ENCODE measurements at places on chromosomes 1 and 21.

DNA sequence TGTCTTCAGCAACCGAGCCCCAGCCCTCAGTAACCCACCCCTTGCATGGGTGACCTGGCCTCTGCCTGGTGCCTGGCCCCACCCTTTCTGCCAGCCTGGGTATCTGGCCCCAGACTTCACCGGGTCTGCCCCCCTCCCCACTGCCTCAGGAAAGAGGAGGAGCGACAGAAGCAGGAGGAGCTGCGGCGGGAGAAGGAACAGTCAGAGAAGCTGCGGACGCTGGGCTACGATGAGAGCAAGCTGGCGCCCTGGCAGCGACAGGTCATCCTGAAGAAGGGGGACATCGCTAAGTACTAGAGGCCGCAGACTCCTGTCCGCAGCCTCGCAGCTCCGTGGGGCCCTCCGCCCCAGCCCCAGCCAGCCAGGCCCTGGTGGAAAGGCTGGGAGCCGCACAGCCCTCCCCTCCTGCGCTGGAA is 6.1 kb downstream of the TNFRSF25 start:
- peaks cover 12% of the 10 kb centered on the region for H3K36me3 ChIP-seq
- peak overlapping the region; percentile 94 for H3K27ac ChIP-seq
- peak overlapping the region; percentile 93 for H3K4me3 ChIP-seq
- peaks cover 1% of the 10 kb centered on the region for H3K27me3 ChIP-seq
- H3K4me1 ChIP-seq, result peaks cover 31% of the 10 kb centered on the region

DNA sequence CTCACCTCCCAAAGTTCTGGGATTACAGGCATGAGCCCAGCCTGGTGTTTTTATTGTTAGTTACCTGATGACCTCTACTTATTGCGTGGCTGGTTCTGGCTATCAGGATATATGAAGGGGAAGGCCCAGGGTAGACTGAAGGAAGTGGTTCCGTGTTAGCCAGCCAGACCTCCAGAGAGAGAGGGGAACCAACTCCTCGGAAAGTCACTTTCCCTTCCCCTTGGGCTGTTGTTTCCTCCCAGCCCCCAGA is 2.5 kb upstream of the RCSD1 start:
- H3K4me3 ChIP-seq, result peak overlapping the region; percentile 95
- peak overlapping the region; percentile 90 for H3K27ac ChIP-seq
- no peak for DNase-seq
- peaks cover 10% of the 10 kb centered on the region for H3K36me3 ChIP-seq
- H3K27me3 ChIP-seq, result no peaks in the 10 kb centered on the region

- H3K27ac ChIP-seq, result no peak overlapping the region
- no peak for DNase-seq
- peaks cover 26% of the 10 kb centered on the region for H3K27me3 ChIP-seq
- H3K4me1 ChIP-seq, result no peaks in the 10 kb centered on the region
These were observed 15.1 kb downstream of the NFASC start for GRCh38 chr1:204885790-204886189.

DNA sequence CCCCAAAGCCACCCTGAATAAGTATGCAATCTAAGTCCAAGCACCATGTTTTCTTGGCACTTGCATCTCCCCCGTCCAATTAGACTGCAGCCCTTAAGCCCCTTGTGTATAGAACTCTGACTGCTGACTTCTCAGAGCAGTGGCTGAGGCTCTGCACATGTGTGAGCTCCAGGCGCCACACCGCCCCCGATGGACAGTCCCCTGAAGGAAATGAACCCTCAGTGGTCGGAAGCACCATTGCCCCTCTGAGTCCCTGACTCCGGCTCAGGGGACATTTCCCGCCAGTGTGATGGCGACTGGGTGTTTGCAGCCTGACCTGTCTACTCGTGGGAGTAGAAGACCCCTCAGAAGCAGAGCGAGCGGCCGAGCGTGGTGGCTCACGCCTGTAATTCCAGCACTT is 37.2 kb upstream of the SCCPDH start:
- DNase-seq, result no peak
- H3K27me3 ChIP-seq, result no peaks in the 10 kb centered on the region
- peaks cover 2% of the 10 kb centered on the region for H3K4me1 ChIP-seq
- H3K4me3 ChIP-seq, result no peak overlapping the region
- H3K36me3 ChIP-seq, result no peaks in the 10 kb centered on the region
- no peak overlapping the region for H3K27ac ChIP-seq

GRCh38 chr1:55816456-55817426 is 601.6 kb upstream of the USP24 start:
- no peaks in the 10 kb centered on the region for H3K36me3 ChIP-seq
- H3K27ac ChIP-seq, result no peak overlapping the region
- peaks cover 1% of the 10 kb centered on the region for H3K27me3 ChIP-seq
- DNase-seq, result no peak

- H3K27ac ChIP-seq, result peak overlapping the region; percentile 6
- H3K27me3 ChIP-seq, result peaks cover 29% of the 10 kb centered on the region
- H3K4me3 ChIP-seq, result no peak overlapping the region
- no peaks in the 10 kb centered on the region for H3K4me1 ChIP-seq
- no peak for DNase-seq
These were observed 25.6 kb downstream of the ALPL start for GRCh38 chr1:21534674-21535378.

DNA sequence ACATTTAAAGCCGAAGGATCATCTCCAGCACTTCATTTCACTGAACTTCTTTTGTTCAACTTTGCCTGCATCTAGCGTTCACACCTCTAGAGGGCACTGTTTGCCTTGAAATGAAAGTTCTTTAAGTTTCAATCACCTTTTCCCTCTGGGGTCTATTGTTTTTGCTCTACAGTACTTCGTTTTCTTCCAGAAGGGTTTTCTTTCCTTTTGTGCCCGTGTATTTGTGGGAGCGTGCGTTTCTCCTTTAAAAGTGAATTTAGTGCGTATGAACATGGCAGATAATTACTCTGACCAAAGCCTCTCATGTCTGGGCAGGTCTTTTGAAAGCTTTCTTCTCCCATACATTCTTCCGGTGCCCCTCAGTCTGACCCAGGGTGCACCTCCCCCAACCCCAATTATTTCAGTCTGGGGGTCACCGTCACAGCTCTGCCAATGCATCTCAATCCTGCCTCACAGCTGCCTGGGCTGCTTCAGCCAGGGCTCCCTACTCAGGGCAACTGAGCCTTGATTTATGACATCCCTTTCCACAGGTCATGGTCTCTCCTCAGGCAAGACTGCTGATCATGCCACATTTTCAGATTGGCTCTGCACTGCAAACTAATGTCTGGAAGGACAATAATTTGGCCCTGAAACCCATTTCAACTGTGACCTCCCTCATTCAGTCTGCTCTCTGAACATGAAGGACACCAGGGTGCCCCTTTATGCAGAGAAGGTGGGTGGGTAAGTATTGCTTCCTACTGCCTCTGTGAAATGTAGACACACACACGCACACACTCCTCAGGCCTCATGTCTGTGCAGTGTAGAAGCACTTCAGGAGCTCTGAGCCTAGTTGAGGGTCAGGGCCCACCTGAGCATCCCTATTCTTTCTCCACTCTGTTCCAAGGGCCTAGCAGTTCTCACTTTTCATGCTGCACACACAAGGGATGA is 88.6 kb downstream of the NUF2 start:
- H3K27me3 ChIP-seq, result peaks cover 10% of the 10 kb centered on the region
- no peak overlapping the region for H3K4me3 ChIP-seq
- H3K36me3 ChIP-seq, result no peaks in the 10 kb centered on the region
- DNase-seq, result peak; percentile 20
- no peak overlapping the region for H3K27ac ChIP-seq
- H3K4me1 ChIP-seq, result peaks cover 8% of the 10 kb centered on the region

DNA sequence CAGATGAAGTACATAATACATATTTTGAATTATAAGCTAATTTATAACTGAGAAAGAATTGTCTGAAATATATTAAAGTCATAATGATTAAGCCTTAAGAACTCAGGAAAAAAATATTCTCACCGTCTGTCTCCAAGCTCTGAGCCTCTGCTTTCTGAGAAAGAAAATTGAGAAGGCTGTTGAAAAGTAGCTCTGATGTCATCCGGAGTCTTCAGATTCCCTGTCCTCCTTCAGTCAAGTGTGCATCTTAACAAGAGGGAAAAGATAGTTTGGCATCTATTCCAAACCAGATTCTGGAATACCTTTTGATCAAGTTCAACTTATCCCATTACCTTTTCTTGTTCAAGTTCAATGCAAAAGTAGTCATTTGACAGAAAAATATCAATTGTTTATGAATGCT is 50.6 kb downstream of the NRIP1 start:
- no peaks in the 10 kb centered on the region for H3K36me3 ChIP-seq
- no peak overlapping the region for H3K27ac ChIP-seq
- H3K4me1 ChIP-seq, result peaks cover 9% of the 10 kb centered on the region
- H3K4me3 ChIP-seq, result no peak overlapping the region
- no peaks in the 10 kb centered on the region for H3K27me3 ChIP-seq

DNA sequence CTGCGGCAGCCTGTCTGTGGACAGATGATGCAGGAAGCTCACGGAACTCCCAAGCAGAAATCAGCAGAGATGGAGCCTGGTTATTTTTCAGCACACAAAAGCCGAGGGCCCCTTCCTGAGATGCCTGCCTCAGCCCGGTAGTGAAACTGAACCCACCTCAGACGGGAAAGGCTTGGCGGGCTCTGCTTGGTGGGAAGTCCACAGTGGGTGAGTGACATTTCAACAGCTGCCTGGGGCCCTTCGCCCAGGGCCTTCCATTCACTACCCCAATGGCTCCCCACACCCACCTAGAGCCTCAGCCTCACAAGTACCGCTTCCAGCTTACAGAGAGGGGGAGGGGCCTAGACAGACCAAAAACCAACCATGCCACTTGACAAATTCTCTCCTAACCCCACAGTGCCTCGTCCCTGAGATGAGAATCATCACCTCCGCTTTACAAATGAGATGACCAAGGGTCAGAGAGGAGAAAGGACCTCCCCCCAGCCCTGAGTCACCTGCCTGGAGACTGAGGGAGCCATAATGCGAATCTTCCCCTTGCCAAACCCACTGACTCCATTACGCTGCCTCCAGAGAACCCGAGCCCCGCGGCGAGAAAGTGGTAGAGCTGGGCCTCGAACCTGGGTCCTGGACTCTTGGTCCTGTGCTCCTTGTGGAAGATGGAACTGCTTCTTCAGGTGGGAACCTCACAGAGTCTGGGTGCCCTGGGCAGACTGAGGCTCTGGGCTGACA is 3.4 kb upstream of the ECE1 start:
- peaks cover 76% of the 10 kb centered on the region for H3K4me1 ChIP-seq
- H3K27ac ChIP-seq, result peak overlapping the region; percentile 98
- peak overlapping the region; percentile 85 for H3K4me3 ChIP-seq
- H3K36me3 ChIP-seq, result no peaks in the 10 kb centered on the region
- peak; percentile 39 for DNase-seq

DNA sequence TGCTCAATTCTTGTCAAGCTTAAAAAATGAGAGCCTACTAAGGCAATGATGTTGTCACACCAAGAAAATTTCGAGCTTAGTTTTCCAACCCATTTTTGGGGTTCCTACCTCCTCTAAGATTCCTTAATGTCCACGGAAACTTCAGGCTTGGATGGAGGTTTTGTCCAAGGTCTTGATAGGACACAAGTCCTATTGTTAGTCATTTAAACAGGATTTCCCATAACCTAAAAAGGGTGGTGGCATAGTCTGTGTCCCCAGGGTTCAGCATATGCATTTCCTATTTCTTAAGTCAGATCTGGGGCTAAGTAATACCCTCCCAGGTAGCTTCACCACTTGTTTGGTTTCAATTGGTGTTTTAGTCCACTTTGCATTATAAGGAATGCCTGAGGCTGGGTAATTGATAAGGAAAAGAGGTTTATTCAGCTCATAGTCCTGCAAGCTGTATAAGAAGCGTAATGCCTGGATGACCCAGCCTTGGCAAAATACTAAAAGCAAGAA is 10.9 kb upstream of the PADI2 start:
- no peaks in the 10 kb centered on the region for H3K36me3 ChIP-seq
- no peak overlapping the region for H3K4me3 ChIP-seq
- no peak overlapping the region for H3K27ac ChIP-seq
- no peak for DNase-seq

DNA sequence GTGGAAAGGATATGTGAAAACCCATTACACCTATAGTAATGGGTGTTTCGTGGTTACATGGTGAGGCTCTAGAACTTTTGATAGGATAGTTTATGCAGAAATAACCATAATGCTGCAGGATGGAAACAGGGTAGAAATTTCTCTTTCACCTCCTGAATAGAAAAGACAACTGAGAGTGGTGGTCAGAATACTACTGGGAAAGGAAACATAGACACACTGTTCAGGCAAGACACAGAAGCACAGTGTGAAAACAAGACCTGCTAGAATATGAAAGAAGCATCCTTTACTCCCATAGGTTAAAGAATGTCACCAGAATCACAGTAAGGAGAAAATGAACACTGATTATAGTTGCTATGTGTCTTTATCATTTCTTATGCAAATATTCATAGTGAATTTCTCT is 496.6 kb downstream of the DPYD start:
- no peak for DNase-seq
- no peaks in the 10 kb centered on the region for H3K27me3 ChIP-seq
- no peaks in the 10 kb centered on the region for H3K4me1 ChIP-seq
- no peak overlapping the region for H3K27ac ChIP-seq
- H3K36me3 ChIP-seq, result peaks cover 8% of the 10 kb centered on the region

GRCh38 chr1:78340006-78340405 is 150.8 kb upstream of the PTGFR start:
- H3K4me3 ChIP-seq, result no peak overlapping the region
- DNase-seq, result no peak
- no peaks in the 10 kb centered on the region for H3K36me3 ChIP-seq
- H3K27me3 ChIP-seq, result peaks cover 11% of the 10 kb centered on the region
- H3K4me1 ChIP-seq, result no peaks in the 10 kb centered on the region
- no peak overlapping the region for H3K27ac ChIP-seq

- H3K36me3 ChIP-seq, result peaks cover 2% of the 10 kb centered on the region
- no peaks in the 10 kb centered on the region for H3K27me3 ChIP-seq
- DNase-seq, result no peak
- H3K4me1 ChIP-seq, result peaks cover 71% of the 10 kb centered on the region
These were observed 64.9 kb downstream of the MACF1 start for GRCh38 chr1:39269349-39269748.

DNA sequence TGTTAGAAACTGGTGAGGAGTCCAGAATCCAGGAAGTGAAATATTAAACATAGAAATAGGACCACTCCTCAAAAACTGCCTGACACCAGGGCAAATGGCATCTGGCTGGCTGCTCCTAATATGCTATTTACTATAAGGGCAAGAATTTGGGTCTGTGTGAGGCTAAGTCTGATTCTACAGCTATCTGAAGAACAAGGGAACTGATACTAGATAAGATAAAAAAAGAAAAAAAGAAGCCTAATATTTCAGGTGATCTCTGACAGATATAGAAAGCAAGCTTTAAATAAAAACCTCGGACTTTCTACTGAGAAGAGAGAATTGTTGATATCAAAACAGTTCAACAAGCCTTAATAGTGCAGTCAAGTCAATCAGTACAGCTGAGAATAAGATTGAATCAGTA is 42.1 kb upstream of the VAV3 start:
- no peak overlapping the region for H3K4me3 ChIP-seq
- no peak for DNase-seq

- H3K4me1 ChIP-seq, result peaks cover 52% of the 10 kb centered on the region
- no peak for DNase-seq
- no peak overlapping the region for H3K4me3 ChIP-seq
- H3K27ac ChIP-seq, result peak overlapping the region; percentile 74
- peaks cover 23% of the 10 kb centered on the region for H3K36me3 ChIP-seq
These were observed 244.9 kb downstream of the DISC1 start for GRCh38 chr1:231871471-231871870.
